ENCODE measurements at places on chromosomes 7 and 10.

DNA sequence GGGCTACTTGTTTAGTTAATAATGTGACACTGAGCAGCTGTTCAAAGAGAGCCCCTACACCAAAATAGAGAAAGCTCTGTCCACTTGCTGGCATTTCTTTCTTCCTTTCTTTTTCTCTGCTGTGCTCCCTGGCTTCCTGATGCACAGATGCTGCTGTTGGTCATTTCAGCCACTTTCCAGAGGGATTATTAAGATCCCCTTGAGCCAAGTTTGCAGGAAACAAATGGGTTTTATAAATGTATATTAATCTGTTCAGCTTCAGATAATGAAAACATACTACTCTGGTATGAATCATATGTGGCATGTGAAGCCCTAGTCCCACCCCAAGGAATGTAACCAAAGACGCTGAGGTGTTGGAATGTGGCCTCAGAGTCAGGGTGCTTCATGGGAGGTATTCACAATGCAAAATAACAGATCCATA lies 638.2 kb upstream of the FZD8 start:
- no peak for DNase-seq

DNA sequence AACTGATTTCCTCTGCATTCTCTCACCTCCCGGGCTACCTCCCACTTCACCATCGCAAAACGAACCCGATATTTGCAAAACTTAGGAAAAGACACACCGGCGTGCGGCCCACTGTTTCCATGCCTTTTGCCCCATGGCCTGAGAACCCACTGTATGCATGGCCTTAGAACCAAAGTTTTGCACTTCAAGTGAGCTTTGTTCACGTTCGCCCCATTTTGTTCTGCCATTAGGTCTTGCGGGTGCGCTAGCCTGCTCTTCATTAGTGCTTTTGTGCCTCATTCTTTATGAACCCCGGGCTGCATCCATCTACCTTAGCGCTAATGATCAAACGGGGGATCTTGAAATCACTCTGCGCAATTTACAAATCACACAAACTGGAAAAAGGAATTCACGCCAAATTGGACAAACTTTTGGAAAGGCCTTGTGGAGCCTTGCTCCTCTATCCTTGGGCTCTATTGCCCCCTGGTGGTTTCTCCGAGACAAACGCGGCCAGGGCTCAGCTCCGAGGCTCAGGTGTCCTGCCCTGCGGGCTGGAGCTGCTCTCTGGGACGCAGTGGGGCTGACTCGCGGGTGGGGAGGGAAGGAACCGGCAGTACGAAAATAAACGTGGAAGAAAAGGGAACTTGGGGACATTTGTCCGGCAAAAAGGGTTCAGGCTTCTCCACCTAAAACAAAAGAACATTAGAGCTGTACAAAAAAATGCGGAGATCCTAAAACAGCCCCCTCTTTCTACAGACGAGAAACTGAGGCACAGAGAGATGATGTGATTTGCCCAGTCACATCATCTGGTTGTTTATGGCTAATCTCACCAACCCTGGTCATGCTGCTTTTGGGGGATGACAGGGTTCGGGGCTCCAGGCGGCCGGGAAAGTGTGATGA lies 300.4 kb upstream of the NFE2L3 start:
- DNase-seq: peak; percentile 74

GRCh38 chr10:106312087-106312486 lies 852.4 kb downstream of the SORCS1 start:
- DNase-seq: no peak

- DNase-seq: no peak
Observed at GRCh38 chr7:111393011-111393754, 169.1 kb downstream of the IMMP2L start.

GRCh38 chr7:18997477-18998150 lies 119.8 kb downstream of the TWIST1 start:
- DNase-seq: no peak

- DNase-seq: no peak
Observed at GRCh38 chr7:156537006-156537405, 103.6 kb upstream of the RNF32 start.

GRCh38 chr7:108071551-108071950 lies 58.6 kb downstream of the LAMB4 start:
- no peak for DNase-seq

GRCh38 chr10:133474665-133475424 lies 21.1 kb downstream of the SCART1 start:
- no peak for DNase-seq

DNA sequence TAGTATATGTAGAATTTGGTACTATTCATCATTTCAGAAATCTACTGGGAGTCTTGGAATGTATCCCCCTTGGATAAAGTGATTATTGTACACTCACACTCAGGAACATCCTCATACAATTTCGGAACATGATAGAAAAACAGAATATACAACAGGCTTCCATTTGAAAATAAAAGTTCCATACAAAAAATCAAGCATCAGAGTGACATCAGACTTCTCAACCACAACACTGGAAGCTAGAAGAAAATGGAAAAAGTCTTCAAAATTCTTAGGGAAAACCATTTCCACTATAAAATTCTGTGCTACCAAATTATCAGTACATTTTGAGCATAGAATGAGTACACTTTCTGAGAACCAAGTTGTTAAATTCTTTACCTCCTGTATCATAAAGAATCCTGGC lies 8.8 kb downstream of the LYZL1 start:
- no peak for DNase-seq

GRCh38 chr10:63819753-63820329 lies 298.6 kb downstream of the REEP3 start:
- no peak for DNase-seq

DNA sequence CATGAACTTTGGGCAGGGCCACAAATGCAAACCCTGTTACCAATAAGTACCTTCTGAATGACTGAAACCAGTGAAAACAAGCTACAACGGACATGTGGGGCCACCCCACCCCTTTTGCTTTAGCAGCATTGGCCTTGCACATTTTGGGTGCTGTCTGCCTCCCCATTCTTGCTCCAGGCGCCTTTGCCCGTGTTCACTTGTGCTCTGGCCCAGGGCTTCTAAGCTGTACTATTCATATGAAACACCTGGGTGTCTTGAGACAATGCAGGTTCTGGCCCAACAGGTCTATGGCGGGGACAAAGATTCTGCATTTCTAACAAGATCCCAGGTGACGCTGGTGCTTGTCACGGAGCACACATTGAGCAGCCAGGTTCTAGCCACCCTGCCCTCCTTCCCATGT lies 96.5 kb upstream of the SDK1 start:
- no peak for DNase-seq

DNA sequence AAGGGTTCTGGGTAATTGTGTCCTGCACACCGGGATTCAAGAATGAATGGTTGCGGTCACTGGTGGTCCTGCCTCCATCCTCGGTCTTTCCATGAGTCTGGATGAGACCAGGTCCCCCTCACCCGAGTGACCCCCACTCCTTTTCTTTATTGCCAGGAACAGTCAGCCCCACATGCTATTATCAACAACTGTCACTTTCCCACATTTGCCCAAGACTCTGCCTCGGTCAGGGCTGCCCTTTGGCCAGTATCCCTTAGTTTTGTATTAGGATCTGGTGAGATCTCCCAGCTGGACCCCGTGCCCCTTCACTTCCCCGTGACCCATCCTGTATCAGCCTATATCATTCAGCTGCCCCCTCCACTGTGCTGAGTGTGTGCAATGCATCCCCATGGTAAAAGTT lies 288.3 kb downstream of the ADARB2 start:
- no peak for DNase-seq

GRCh38 chr10:88981435-88981834 lies 9.2 kb upstream of the FAS start:
- no peak for DNase-seq

DNA sequence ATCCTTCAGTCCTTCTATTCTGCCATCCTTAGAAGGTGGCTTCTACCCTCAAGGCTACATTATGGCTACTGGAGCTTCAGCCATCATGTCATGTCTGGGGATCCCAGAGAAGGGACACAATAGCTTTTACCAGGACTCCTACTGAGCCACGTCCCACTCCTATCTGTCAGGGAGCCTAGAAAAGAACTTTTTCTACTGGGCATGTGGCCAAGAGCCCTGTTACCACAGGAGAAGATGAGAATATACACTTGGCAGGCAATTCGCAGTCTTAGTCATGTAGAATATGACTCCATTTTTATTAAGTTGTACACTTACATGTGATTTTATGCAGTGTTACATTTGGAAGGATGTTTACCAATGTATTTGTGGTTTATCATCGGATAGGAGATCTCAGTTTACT lies 64.6 kb upstream of the KCNMA1 start:
- no peak for DNase-seq

DNA sequence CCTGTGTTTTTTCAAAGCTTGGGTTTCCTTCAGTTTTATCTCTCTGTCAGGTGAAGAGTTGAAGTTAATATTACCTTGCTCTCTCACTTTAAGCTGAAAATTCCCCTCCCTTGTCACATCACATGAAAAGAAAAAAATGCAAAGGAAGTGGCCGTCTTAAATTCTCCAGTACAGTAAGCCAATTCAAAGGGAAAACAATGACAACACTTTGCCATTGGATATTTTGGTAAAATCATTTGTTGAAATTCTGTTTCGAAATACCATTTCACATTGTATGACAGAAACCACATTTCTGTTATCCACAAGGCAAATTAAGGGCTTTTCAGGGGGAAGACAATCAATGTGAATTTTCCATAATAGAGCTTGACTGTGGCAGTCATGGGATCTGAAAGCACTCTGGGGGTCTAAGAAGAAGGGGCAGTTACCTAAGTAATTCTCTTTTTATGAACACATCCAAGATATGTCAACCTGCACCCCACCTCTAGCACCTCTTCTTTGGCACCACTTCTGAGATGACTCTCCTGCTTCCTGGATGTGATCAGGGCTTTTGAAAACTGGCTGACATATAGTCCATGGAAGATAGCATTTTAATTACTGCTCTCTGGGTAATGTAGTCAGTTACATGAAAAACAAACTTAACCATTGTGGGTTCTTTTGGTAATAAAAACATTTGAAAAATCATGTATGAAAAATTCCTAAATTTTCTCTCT lies 63.8 kb downstream of the ENTPD1 start:
- no peak for DNase-seq

DNA sequence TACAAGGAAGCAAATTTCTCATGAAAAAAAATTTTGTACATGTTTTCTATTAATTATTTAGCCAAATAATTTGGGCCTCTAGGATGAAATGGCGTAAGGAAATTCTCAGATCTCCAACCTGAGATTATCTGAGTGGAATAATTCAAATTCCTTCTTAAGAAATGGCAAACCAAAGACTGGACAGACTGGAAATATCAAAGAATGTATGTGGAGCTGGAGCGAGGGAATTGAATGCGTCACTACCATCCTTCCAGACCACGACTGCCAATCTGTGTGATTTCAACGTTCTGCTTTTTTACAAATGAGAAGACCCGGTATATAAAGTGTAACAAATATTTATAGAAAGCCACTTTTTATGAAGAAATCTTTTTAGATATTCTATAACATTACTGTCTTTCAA lies 12.4 kb upstream of the BLNK start:
- DNase-seq: no peak

- no peak for DNase-seq
Observed at GRCh38 chr10:10658172-10658785, 359.4 kb upstream of the CELF2 start.

DNA sequence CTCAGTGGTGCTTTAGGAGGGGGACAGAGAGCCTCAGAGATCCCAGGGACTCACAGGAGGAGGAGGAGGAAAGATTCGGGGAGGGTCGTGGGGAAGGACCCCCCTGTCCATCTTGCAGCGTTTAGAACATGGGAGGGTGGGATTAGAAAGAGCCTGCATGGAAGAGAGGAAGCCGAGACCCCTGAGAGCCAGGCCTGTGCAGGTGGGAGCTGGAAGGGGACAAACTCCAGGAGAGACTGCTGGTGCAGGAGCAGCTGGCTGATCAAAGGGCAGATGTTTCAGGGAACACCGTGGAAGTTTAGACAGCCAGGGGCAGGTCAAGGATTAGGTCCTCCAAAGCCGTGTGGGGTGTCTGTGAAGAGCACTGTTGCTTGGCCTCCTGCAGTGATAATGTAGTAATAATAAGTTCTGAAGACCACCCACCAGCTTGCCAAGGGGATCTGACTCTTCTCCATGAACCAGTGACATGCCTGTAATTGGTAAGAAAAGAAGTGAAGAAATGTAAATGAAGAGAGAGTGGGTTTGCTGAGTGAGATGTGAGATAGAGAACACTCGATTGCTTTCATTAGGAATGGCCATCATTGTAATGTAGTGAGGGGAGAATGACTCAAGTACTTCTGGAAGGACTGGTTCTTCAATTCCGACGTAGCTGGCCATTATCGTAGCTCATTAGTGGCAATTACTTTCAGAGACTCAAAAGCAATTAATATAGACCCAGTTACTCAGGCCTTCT lies 425.6 kb downstream of the PAXIP1 start:
- DNase-seq: no peak

DNA sequence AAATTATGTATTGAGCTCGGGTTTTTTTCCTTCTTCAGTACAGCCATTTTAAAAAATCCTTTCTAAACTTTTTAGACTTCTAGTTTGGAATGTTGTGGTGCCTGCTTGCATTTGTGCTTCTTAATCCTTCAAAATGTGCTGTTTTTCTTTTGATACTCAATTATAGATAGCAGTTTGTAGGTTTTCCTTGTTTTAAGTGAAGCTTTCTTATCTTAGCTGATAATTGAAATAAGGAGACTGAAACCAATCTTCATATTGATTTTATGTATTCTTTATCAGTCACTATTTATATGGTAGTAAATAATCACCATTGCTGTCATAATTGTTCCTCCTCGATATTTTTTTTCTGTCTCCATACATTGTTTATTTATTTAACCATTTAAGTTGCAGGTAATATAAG lies 56.6 kb downstream of the TAF3 start:
- no peak for DNase-seq

DNA sequence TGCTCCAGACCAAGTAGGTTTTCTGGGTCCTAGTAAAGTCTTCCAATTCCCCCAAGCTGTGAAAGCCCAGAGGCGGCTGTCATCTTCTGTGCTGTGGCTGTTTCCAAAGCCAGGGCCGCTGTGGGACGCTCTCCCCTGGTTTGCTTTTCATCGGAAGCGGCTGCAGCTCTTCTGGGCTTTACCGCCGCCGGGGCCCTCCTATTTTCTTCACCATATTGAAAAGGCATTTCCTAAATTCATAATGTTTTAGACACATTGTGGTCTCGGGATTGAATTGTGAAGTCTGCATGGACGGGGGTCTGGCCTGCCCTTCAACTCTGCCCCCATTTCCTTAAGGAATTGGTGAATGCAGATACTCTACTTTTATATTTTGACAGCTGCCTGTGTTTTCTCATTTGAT lies 551.4 kb upstream of the MGMT start:
- no peak for DNase-seq

GRCh38 chr7:130938661-130939060 lies 204.7 kb upstream of the KLF14 start:
- DNase-seq: no peak

DNA sequence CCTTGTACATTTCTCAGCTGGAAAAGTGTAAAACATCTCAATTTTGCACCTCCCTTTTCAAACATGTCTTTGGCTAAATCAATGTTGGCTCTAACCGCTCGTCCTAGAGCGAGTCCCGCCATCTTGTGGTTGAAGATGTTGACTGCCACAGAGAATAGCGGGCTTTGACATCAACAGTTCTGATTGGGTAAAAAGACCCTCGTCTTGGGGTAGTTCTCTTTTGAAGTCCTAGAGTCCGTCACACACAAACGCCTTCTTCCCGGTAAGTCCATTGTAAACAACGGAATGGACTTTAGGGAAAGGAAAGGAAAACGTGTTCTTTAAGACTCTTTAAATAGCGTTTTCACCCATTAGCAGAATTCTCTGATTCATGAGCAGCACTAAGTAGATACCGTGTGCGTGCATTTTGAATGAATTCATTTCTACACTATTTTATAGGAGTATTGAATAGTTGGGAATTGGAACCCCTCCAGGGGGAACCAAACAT lies 452 bp upstream of the RPP30 start:
- DNase-seq: no peak
